Stimulated activated CD8-positive, alpha-beta memory T cell treated with anti-CD3 and anti-CD28 coated beads, Interleukin-12 subunit alpha, Interleukin-12 subunit beta, amount 100 ng/mL, for 1 hour (primary cell): ENCODE measurements at places on chromosomes 11 and 22.
A peak's percentile ranks its signal among the peaks of the same experiment; 100 is the strongest.

DNA sequence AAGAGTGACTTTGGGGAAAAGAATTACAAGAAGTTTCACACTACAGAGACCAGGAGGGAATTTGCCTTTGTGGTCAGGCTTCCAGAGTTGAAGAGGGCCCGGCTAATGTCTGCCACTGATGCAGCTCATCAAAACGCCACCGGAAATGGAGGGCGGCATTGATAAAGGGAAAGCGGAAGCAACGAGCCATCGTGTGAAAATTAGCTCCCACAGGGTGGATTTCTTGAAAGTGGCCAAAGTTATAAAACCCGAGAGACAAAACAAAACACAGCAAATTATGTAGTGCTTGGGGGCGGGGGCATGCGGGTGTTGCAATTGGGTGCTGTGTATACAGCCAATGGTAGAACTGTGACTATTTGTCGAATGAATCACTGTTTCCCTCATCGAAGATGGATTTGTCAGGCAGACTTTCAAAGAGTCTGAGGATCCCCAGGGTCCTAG lies 113.0 kb downstream of the ADAMTS15 start:
- DNase-seq: no peak

DNA sequence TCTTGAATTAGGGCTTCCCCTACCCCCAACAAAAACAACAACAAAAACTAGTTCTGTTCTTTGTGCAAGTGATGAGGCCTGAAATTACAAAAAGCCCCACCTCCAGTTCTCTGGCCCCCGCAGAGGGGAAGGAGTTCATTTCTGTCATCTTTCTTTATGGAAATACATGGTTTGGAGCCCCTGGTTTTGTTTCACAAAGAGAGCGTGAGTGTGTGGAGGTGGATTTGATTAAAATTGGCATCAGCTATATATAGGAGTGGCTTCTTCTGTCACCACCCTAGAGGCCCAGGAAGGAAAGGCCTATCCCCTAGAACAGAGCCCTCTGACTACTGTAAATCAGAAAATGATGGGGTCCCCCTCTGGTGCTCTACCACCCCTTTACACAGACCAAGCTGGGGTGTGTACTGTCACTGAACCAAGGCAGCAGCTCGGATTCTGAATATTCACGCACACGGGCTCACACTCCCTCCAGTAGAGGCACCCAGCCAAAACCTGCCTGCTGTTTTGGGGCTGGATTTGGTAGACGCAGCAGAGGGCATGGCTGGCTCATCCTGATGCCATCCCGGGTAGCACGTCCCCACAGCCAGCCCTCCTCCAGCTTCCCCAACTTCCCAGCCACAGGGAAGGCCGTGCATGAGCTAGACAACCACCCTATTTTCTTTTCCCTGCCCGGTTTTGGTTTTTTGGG lies 19.4 kb downstream of the RCOR2 start:
- no peak for DNase-seq

DNA sequence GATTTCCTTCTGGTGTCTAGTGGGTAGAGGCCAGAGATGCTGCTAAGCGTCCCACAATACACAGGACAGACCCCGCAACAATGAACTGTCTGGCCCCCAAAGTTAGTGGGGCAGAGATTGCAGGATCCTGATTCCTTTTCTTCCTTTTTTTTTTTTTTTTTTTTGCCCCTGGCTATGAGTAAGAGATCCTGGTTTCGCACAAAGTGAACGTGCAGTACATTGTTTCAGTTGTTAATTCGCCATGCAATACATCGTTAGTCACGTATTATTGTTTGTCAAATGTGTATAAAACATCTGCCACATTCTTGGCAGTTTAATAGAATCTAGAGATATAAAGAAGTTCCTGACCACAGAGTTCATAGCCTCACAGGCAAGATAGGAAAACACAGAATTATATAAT lies 20.2 kb downstream of the ST3GAL4 start:
- no peak for DNase-seq

GRCh38 chr11:72081184-72081644 lies 564 bp downstream of the LRRC51 start:
- DNase-seq: no peak

GRCh38 chr11:125423247-125423849 lies 72.7 kb downstream of the FEZ1 start:
- DNase-seq: no peak

- no peak for DNase-seq
Measured at GRCh38 chr11:62889484-62890437, 9.1 kb downstream of the SLC3A2 start.

DNA sequence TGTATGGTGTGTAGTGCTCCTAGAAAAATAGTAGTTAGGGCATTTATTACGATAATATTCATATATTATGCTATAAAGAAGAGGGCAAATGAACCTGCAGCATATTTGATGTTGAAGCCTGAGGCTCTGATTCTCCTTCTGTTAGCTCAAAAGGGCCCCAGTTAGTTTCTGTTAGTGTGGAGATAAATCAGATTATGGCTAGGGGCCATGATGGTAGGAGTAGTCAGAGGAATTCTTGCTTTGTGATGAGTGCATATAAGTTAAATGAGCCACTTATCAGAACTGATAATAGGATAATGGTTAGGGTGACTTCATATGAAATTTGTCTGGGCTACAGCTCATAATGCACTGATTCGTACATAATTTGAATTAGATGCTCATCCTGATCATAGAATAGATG lies 298.4 kb downstream of the DYNC2H1 start:
- no peak for DNase-seq

DNA sequence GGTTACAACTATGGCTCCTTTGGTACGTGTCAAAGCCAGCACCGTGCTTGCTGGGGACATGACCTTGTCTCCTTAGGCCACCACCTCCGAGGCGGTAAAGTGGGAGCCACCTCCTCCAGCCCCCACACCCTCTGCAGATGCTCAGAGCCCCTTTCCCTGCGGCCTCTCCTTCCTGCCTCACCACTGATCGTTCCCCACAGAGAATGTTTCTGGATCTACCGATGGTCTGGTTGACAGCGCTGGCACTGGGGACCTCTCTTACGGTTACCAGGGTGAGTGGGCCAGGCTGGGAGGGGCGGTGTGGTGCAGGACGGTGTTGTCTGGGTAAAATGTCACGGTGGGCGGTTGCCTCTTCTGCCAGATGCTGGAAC lies 8.9 kb downstream of the SIDT2 start:
- no peak for DNase-seq

- no peak for DNase-seq
Measured at GRCh38 chr22:37564111-37564711, 3.9 kb downstream of the CDC42EP1 start.

- no peak for DNase-seq
Measured at GRCh38 chr11:38278457-38279141, 1680.6 kb upstream of the RAG2 start.

- no peak for DNase-seq
Measured at GRCh38 chr11:96278039-96278897, 64.7 kb downstream of the MAML2 start.

DNA sequence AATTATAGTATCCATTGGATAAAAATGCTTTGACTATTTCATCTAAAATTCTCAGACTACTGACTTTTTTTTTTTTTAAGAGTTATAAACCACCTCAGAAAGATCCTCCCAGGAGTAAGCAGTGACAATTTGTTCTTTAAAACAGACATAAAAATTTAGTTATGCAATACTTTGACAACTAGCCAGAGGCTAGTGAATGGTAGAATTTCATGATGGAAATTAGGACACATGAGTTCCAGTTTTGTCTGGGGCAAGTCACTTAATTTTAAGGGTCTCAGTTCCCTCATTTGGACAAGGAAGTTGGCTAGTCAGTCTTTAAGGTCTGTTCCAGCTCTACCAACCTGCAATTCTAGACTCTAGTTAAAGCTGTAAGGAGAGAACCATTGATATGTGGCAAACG lies 2.9 kb downstream of the IL18 start:
- no peak for DNase-seq

- no peak for DNase-seq
Measured at GRCh38 chr11:46662366-46662765, 38.1 kb downstream of the ARHGAP1 start.

GRCh38 chr11:46327829-46328228 lies 19.4 kb upstream of the DGKZ start:
- DNase-seq: no peak

DNA sequence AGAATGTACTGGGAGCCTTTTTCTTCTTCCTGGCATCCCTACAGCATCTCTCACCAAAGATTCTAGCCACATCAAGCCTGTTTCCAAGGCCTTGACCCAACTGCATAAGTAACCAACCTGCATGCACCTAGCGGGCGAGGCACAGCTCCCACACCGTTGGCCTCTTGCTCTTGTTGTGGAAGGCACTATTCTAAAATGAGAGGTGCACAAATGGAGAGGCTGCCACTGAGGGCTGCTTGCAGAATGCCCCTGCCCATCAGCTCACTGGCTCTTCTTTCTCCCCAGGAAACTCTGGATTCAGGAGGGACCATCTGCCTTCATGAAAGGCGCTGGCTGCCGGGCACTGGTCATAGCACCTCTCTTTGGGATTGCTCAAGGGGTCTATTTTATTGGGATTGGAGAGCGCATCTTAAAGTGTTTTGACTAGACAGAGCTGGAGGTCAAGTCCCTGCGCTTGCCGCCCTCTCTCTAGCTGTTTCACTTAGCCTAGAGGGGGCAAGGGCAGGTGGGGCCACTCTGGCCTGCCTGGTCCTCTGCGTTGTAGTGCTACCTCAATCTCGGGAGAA lies 26.6 kb downstream of the SLC25A18 start:
- DNase-seq: no peak

GRCh38 chr11:35111161-35112055 lies 27.6 kb upstream of the CD44 start:
- no peak for DNase-seq

DNA sequence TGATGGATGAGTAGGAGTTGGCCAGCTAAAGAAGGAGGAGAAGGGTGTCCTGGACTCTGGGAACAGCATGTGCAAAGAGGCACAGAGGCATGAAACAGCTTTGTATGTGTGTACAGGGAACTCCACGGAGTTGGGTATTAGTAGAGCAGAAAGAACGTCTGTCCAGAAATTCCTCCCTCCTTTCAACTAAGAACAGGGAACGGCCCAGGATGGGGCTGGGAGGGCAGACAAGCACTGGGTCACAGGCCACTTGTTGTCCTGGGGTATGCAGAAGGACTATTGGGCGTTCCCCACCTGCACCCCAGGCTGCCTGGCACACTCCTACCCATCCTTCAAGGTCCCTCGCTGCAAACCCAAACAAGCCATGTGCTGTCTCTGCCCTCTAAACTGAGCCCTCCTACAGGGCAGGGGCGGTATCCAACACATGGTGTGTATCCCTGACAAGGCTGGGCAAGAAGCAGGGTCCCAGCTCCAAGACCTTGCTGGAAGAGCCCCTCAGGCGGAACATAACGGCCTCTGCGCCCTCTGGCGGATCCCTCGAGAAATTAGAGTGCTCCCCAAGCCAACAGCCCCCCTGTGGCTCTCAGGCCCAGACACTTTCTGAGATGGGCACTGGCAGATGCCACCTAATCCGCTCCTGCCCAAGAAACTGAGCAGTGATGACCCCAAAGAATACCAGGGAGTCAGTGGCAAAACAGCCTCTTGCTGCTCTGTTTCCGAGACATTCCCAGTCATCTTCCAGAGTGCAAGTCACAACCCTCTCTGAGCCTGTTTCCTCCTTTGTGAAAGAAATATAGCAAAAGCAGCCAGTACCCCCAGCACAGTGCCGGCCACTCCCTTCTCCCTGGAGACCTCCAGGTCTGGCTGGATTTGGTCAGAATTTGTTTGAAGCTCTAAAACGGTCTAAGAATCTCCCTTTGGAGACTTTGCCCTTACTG lies 1.6 kb upstream of the ELFN2 start:
- peak; percentile 37 for DNase-seq

DNA sequence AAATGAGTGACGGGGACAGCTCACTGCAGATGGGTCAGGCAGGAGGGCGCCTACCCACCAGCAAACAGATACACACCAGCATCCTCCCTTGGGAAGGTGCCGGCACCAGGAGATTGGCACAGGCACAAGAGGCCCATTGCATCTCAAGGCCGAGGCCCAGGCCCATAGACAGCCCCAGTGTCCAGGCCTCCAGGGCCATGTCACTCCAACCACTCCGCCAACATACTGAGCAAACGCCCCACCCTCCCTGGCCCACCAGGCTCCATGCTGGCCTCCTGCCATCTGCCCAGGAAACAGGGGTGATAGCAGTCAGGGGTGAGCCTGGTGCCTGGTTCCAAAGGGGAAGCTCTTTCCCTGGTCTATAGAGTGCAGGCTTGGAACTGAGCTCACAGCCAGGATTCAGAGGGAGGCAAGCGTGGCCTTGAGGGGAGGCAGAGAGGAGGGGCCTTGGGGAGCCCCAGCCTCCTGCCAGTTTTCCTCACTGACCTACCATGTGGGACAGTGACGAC lies 34.7 kb downstream of the PISD start:
- no peak for DNase-seq

DNA sequence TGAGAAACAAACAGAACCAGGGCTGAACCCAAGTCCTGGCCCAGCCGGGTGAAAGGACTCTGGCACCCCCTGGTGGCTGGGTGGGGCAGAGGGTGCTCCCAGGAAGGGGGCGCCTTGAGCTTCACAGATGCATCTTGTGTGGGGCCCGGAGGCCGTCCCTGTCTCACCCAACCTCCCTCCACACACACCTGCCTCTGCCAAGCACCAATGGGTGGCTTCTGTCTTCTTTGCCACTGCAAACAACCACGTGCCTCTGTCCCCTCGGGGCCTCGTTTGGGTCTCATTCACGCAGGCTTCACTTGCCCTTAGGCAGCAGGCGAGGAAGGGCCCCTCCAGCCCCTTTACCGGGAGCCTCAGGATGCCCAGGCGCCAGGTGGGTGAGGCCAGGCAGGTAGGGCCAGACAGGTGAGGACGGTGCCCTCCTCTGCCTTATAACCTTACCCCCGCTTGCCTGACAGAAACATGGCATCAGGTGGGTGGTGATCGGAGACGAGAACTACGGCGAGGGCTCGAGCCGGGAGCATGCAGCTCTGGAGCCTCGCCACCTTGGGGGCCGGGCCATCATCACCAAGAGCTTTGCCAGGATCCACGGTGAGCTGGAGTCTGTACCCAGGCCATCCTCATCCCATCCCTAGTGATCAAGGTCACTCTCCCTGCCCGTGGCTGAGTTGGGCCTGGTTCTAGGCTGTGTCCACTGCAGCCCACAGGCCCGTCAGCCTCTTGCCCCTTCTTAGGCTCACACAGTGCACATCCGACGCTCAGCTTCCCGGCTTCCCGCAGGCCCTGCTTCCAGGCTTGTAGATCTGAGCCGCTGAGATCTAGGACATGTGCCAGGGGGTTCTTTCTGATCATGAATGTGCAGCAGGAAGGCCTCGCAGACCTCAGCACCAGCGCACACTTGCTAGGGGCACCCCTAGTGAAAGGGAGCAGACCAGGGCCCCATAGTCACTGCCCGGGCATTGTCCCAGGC lies 17.2 kb downstream of the POLR3H start:
- peak; percentile 54 for DNase-seq
